ENCODE measurements at places on chromosomes 11 and 22. TPM values are rescaled to one million over a fixed set of nuclear protein-coding genes. Genes with fewer than 3 reads are reported as not detected.

FIBIN gene
- 20.0 TPM for polyA plus RNA-seq

PIK3C2A gene
- polyA plus RNA-seq, result 19.9 TPM

DNA sequence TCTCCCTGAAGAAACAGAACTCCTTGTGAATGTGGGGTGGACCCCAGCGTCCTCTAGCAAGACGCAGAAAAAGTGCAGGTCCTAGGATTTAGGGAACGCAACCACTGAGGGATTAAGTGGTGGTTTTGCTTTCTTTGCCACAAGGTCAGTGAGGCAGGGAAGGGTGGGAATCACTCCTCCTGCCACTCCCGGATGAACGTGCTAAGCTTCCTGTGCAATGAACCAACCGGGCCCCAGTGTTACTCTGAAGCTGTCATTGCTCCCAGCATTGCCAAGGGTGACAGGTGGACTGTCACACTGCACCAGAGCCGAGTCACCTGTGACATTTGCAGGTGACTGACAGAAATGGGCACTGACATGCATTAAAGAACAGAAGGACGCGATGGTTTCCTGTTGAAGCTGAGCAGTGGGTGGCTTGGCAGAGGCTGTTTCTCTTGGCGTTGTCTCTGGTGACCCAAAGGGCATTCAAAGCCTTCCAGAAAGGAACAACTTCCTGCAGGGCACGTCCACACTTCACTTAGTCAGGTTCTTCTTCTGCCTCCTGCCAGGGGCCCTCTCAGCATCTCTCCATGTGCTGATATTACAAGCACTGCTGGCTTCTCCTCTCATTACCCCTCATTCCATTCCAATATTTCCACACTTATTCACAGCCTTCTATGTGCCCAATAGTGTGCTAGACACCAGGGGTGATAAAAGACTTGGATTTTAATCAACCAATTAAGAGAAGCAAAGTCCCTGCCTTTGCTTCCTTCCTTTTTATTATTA lies 9.7 kb downstream of the KIRREL3 start:
- DNase-seq, result no peak

CTSW gene
- polyA plus RNA-seq, result 0.98 TPM

- no peak for DNase-seq
Observed at GRCh38 chr11:111362887-111363411, 16.1 kb downstream of the POU2AF1 start.

DNA sequence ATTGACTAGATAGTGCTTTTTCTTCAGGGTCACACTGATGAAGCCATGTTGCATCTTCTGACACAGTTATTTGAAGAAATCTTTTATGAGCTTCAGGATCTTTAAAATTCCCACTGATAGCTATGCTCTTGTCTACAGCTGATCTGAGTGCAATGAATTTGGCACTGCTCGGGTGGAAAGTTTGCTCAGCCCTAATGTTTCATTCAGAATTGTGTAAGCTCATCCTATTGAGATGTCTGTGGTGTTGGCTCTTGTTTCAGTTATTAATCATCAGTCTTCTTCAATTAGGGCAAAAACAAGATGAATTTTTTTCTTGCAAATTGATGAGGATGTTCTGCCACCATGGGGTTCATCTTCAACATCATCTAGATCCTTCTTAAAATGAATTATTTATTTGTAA lies 1387.0 kb upstream of the RAG2 start:
- no peak for DNase-seq

- DNase-seq, result no peak
Observed at GRCh38 chr11:114079511-114080065, 20.1 kb downstream of the ZBTB16 start.

GRCh38 chr11:111565114-111565720 lies 24.7 kb downstream of the LAYN start:
- no peak for DNase-seq

- no peak for DNase-seq
Observed at GRCh38 chr11:130473056-130473794, 24.8 kb downstream of the ADAMTS15 start.

TLCD5 gene
- 4.6 TPM for polyA plus RNA-seq

GRCh38 chr11:12963792-12964536 lies 45.2 kb upstream of the RASSF10 start:
- no peak for DNase-seq

MMP27 gene
- polyA plus RNA-seq, result 0.22 TPM

ABCC8 gene
- 0.39 TPM for polyA plus RNA-seq

SGSM1 gene
- 2.0 TPM for polyA plus RNA-seq

GRCh38 chr11:77425346-77425745 lies 48.5 kb downstream of the PAK1 start:
- no peak for DNase-seq

DNA sequence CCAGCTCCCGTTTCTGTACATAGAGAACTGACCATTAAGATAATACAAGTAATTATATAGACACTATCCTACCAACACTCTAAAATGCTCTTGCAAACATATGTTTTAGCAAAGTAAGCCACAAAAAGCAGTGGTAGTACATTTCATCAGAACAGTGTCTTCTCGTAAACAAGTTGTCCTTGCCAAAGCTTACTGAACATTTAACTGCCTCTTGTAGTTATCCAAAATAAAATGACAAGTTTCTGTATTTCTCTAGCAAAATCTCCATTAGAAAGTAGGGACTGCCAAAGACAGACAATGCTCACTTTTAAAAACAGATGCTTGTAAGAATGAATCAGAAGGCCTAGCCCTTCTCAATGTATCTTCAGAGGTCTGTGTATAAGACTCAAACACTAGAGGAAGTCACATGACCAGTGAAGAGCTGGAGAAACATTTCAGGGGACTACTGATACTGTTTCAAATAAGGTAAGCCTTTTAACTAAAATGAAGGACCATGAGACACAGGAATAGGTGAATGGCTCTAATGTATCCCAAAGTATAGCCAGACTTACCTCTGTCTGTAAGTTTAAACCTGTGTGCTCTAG lies 7.8 kb upstream of the ZC3H12C start:
- no peak for DNase-seq

DNA sequence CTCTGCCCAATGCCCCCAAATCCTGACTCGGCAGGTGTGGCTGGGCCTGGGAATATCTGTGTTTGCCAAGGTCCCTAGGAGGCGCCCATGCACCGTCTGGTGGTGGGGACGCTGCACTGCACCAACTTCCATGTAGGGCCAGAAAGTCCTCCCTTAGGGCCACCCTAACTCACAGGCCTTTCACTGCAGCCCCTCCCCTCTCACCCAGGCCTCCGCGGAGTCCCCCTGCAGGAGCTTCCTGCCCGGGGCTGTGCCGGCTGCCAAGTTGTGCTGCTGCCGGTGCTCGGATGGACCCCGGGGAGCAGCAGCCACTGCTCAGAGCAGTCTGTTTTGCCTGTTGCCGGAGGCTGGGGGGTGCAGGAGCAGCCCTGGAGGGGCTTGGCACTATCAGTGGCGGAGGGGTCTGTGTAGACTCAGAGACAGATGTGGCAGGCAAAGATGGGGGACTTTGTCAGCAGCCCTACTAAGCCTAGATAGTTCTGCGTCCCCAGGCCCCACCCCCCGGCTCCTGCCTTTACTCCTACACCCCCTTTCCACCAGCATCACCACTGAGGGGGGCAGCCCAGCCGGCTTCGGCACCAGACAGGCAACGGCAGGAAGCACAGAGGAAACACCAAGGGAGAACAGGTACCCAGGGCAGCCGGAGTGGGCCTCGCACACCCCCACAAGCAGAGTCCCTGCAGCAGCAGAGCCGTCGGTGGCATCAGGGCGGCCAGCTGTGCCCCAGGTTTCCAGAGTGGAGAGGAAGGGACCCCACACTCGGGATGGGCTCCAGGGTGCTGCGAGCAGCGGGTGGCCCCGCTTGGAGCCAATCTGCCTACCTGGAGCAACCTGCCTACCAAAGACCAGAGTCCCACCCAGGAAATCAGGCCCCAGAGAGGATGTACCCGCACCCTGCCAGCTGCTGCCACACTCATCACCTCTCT lies 124.3 kb downstream of the TRIM29 start:
- no peak for DNase-seq

DNA sequence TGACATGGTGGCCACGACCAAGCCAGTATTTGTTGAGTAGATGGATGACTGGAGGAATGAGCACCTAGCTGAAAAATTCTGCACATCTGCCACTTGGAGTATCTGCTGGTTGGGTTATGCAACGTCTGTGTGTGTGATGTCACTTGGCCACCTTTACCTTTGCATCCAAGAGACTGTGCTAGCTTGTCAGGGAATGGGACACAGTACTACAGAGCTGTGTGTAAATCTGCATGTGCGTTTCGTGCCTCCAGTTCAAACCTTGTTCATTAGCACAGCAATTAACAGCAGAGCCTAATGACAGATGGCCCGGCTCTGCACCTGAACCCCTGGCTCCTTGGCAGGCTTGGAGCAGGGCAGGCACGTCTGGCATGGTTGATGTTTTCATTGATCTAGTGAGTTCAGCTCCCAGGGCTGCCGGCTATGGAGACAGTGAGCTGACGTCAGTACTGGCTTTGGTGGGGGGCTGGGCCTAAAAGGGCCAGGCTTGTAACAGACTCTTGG lies 188.4 kb upstream of the NAV2 start:
- DNase-seq, result no peak

GRCh38 chr22:17612057-17612456 lies 16.5 kb downstream of the ATP6V1E1 start:
- no peak for DNase-seq

- DNase-seq, result no peak
Observed at GRCh38 chr11:35112846-35113105, 26.2 kb upstream of the CD44 start.

DNA sequence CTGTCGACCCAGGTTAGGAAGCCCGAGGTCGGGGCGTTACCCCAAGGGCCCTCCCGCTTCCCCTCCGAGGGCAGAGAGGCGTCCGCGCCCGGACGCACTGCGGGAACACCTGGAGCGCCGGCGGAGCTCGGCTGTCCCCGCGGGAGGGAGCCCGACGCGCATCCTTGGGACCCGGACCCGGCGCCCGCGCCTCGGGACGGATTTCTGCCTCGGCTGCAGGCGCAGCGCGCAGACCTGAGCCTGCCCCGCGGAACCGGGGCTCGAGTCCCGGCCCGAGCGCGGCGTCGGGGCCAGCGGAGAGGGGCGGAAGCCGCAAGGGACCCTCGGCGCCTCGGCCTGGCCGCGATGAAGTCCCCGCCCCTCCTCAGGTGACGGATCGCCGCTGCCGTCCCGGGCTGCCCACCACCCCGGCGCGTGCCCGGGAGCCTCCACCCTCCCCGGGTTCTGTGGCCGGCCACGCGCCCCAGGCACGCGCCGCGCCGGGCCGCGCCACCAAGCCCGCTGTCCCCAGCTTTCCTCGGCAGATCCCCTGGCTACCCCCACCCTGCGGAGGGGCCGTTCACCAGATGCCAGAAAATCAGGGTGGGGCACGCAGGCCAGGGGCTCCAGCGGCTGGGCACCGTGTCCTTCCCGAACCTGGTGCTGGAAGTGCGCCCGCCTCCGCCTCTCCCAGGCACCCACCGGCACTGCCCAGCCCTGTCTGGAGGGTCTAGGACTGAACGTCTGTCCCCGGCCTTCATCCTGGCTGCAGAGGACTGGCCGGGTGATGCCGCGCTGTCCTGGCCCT lies 410 bp downstream of the GLB1L3 start:
- DNase-seq, result no peak

- no peak for DNase-seq
Observed at GRCh38 chr11:1204381-1205101, 18.3 kb upstream of the MUC5B start.

SCGB1D2 gene
- not detected for polyA plus RNA-seq

DNA sequence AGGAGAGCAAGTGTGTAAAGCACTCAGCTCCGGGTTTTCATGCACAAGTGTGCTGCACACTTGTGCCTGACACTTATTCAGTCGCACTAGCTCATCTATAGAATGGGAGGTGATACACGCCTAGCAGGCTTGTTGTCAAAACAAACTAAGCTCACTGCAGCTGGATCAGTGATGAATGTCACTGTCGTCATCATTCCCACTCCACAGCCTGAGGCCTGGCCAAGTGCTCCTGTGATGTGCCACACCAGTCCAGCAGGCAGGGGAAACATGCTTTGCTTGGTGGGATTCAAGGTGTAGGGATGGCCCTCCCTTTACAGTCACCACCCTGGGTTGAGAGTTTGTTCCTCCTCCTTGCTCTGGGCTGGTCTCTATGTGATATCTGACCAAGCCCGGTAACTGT lies 6.8 kb downstream of the MPST start:
- no peak for DNase-seq

- no peak for DNase-seq
Observed at GRCh38 chr11:70544067-70544773, 145.9 kb downstream of the CTTN start.

SLC17A6 gene
- polyA plus RNA-seq, result not detected

DNA sequence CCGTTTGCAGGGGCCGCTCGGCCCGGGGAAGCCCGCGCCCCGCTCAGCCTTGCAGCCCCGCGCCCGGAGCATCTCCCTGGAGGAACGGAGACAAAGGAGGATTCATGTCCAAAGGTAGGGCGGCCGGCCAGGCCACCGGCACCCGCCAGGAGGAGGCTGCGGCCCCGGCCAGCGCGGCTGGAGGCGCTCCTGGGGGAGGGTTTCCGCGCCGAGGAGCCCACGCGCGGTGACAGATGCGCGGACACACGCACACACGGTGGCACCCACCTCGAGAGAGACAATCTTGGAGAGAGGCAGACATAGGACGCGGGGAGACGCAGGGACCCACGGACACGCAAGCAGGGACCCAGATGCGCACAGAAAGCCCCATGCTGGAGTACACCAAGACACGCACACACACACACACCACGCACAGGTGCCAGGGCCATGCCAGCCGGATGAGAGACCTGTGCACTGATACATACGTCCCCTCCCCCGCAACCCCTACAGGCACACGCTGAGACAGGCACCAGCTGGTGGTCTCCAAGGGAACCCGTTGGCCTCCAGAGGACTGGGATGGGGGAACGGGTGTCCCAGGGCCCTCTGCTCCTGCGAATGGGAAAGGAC lies 7.8 kb downstream of the SEPTIN3 start:
- no peak for DNase-seq

- DNase-seq, result no peak
Observed at GRCh38 chr11:3010521-3011275, 18.6 kb upstream of the NAP1L4 start.

All from urinary bladder (tissue), 4 donors.